Stimulated activated CD8-positive, alpha-beta memory T cell treated with anti-CD3 and anti-CD28 coated beads, Interleukin-4, amount 100 ng/mL, for 48 hours (primary cell): ENCODE measurements at places on chromosomes 4 and X.

GRCh38 chr4:61214680-61215079, 14.6 kb downstream of the ADGRL3 start:
- no peak for DNase-seq

GRCh38 chr4:96352051-96352517, 512.2 kb downstream of the PDHA2 start:
- DNase-seq = peak; percentile 23

- DNase-seq = no peak
Measured at GRCh38 chr4:172369471-172369959, 556.3 kb downstream of the GALNTL6 start.

GRCh38 chrX:39848900-39849299, 248.9 kb downstream of the BCOR start:
- no peak for DNase-seq

DNA sequence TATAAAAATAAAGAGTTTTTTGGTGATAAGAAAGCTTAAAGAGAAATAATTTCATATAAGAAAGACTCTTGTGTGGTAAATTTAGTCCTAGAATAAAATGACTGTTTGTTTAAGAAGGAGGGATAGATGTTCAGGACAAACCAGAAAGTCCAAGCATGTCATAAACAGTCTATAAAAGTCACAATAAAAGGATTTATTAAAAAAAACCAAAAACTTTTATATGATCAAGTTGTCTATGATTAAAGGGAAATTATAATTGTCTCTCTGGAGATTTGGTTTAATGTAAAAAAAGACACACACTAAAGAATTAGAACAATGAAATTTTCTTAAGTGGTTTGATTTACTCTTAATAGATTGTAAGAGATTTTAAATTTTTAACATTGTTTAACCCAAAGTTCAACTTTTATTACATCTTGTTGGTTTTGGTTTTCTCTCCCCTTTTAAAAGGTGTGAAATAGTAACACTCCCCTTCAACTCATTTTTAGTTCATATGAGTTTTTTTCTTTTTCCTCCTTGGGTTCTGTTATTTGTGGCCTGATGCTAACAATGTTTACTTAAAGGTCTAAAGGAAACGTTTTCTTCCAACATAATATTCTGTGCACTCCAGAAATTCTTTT, 89.7 kb downstream of the PDHA2 start:
- no peak for DNase-seq

- no peak for DNase-seq
Measured at GRCh38 chrX:65772842-65773241, 105.4 kb downstream of the MSN start.

GRCh38 chrX:41707218-41707617, 16.8 kb upstream of the GPR82 start:
- no peak for DNase-seq

DNA sequence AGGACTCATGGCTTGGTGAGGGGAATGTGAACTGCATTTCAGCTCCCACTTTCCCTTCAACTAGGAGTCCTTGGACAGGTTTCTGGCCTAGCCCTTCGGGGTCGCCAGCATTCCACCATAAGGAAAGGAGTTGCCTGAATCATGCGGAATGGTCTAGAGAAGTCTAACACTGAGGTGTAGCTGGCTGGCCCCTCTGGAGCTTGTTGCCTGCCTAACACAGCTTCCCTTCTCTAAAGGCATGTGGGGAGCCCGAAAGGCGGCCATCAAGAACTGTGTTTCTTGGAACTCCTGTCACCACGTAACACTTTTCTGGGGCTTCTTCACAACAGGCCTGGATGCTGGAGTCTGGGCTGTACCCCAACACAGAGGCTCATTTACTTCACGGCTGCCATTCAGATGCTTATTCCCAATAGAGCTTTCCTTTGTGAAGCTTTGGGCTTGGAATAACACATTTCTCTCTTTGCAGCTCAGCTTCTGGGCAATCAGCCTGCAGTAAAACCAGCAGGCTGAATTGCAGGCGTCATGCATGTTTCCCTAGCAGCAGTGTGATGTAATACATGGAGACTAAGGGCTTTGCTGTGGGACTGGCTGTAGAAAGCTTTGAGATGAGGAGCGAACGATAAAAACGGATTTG, 5.4 kb downstream of the GABRQ start:
- DNase-seq = no peak

DNA sequence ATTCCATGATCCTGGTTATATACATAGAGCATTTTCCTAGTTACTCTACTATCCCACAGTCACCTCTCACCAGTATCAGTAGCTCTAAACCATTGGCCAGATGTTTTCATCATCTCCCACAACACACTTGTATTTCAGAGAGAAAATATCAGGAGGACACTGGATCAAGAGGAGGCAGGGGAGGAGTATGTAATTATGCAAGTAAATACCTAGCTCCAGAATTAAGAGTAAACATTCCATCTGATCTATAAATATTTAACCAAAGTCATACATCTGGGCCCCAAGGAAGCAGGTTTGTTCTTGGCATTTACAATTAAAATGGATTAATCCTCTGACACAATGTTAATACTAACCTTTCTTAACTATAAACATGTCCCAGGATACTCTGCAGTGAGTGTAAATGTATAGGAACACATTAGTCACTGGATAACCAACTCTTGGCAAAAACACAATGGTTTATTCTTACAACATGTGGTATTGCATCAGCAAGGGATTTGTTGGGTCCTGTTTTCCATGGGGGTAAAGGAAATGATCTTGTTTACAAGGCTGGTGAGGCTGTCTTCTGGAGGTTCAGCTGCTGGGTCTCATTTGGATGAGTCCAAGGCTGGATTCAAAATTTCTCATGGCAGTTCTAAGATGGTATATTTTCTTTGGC, 170.1 kb downstream of the ATG4A start:
- no peak for DNase-seq

DNA sequence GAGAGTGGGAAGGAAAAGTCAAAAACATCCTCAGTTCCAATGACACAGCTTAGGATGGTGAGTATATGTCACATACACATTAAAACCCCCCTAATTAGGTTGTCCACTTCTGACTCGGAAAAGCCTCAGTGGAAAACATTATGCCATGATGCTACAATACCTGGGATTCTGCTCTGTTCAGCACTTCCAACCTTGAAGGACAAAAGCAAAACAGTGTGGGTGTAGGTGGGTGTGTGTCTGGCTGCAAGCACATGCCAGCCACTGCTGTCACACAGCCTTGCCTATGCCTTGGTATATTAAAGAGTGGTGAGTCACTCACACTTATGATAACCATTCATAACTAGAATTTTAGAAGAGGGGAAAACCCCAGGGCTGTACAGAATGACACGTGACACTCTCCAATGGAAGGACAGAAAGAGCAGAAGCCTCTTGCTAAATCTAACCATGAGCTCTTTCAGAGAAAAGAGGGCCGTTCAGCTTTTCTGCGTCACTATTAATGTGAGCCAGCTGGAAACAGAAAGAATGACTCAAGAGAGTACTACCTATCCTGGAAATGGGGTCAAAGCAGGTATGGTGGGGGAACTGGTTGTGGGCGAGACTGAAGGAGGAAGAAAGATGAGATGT, 159.6 kb downstream of the TET2 start:
- DNase-seq = peak; percentile 68
